ENCODE measurements at places on chromosomes 13 and 19.
A peak's percentile ranks its signal among the peaks of the same experiment; 100 is the strongest.

GRCh38 chr13:27006519-27007161, 165.0 kb downstream of the USP12 start:
- DNase-seq: no peak

DNA sequence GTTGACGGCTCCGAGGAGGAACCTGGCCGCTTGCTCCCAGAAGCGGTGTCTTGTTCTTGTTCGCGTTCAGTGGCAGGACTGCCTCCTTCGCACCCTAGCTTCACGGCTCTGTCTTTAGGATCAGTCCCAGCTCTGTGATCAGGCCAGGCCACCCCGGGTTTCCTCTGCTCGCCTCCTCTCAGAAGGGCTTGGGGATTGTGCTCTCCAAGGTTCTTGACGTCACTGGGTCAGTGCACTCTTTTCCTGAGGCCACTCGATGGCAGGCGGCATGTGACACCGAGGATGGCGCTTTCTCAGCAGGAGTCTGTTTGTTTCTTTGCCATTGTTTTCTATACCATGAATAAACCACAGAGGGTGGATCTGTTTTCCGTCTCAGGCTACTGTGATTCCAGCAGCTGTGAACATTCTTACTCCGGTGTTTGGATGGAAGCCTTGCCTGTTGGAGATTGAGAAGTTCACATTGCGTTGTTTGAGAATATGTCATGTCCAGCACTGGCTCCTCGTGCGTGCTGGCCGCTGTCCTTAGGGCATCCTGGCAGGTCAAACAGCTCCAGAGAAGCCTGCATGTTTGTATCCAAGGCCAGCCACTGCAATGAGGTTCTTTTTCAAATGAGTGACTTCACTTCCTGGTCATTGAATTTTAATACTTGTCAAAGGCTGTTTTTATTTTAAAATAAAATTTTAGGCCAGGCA, 44.5 kb downstream of the SLC7A9 start:
- no peak for DNase-seq

DNA sequence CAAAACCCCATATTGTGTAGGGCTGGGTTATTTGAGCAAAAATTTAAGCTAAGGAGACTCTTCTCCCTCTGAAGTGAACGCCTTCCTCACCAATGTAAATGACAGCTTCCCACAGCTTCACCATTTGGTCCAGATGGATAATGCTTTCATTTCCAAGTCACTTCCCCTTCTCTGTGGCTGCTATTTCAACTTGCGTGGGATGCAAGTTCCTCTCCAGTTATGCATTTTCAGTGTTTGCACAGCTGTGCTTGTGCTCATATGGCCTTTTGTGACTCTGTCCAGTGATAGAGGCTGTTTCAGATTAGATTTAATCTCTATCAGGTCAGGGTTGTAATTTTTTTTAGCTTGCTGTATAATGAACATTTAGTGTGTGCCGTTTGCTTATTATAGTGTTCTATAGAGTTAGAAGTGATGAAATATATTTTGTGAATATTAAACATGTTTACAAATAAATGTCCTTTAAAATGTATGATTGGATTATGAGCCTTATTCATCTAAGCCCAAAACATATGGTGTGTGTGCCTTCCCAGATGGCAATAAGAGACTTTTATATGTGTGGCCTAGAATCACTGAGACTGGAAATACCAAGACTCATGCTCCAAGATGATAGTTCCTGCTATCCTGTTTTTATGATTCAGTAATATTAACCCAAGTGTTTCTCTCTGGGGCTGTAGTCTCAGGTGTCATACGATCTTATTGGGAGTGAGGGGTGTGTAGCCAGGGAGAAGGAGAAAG, 86.6 kb downstream of the TNFRSF19 start:
- DNase-seq: no peak

- DNase-seq: no peak
Measured at GRCh38 chr13:58889474-58889873, 1257.9 kb downstream of the PCDH17 start.

DNA sequence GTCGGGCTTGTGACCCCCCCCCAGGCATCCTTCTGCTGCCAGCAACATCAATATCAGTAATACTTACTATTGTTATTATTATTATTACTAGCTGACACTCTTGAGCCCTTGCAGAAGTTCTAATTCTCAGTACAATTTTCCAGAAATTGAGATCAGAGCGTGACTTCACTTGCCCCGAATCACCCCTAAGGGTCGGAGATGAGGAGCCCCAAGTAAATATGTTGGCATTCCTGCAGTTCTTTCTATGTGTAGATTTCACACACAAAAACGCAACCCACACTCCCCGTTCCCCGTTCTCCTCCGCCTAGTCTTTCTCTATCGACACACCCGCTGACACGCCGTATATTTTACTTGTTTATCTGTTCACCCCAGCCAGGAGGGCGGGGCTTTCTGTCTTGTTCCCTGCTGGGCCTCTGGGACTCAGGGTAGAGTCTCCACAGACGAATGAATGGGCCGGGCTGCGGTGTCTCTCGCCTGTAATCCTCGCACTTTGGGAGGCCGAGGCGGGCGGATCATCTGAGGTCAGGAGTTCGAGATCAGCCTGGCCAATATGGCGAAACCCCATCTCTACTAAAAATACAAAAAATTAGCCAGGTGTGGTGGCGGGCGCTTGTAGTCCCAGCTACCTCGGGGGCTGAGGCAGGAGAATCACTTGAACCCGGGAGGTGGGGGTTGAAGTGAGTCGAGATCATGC, 14.7 kb downstream of the TLE5 start:
- DNase-seq: no peak

- DNase-seq: no peak
Measured at GRCh38 chr19:51020988-51021651, 1.6 kb upstream of the KLK10 start.

DNA sequence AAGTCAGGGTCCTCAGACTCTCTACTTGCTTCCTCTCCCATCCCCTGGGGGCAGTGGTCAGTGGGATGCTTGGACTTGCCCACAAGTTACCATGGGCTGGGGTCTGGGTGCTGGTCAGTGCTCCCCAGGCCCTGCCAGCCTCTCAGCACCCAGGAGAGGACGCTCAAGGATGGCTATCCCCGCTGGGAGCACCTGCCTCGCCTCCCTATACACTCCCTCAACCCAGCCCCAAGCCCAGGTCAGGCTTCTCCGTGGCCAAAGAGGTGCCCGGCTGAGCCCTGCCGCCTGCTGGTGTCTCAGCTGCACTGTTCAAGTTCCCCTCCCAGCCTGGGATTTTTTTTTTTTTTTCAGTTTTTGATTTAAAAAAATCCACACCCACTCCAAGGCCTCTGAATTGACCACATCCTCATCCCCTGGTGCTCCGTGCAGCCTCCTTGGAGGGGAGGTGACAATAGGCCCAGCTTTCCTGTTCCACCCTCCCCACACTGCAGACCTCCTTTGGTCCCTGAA, 10.8 kb downstream of the F2RL3 start:
- DNase-seq: no peak

DNA sequence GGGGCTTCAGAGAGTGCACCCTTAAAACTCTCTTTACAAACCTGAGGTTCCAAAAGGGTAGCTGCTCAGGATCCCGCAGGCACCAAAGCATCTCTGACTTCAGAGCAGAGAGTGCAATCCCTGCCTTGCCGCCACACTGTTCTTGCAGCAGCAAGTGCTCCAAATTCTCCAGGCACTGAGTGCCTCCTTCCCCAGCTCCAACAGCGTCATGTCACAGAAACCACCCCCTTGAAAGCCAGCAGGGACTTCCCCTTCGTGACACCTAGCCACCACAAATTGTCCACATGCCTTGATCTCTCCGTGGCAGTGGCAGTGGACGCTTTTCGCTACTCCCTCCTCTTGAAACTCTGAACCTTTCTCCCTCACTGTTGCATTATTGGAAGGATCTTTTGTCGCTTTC, 39.9 kb downstream of the MBNL2 start:
- DNase-seq: no peak

DNA sequence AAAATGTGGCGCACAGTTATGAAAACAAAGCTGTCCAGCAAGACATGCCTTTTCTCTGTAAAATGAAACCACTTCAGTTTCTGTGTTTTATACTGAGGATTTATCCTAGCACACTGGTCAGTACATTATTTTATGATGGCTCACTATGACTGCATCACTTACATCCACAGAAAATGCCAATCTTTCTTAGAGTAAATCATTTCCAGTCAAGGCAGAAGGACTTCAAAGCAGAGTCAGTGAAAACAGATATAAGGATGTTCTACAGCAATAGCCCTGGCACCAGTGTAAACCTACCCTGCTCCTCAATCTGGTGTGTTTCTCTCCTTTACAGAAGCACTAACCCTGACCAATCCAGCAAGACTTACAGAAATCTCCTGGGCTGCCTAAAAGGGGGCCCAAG, 473.5 kb downstream of the GPC6 start:
- no peak for DNase-seq

- DNase-seq: no peak
Measured at GRCh38 chr13:23889615-23890607, 711 bp upstream of the MIPEP start.

- DNase-seq: peak; percentile 17
Measured at GRCh38 chr13:50843257-50844083, at the start of gene DLEU7. Gene DLEU7, minus strand, starts transcription at chr13:50843692. Its CDS starts 46 bp downstream, at chr13:50843646.

- no peak for DNase-seq
Measured at GRCh38 chr19:38932425-38933179, 1.9 kb downstream of the MRPS12 start.

DNA sequence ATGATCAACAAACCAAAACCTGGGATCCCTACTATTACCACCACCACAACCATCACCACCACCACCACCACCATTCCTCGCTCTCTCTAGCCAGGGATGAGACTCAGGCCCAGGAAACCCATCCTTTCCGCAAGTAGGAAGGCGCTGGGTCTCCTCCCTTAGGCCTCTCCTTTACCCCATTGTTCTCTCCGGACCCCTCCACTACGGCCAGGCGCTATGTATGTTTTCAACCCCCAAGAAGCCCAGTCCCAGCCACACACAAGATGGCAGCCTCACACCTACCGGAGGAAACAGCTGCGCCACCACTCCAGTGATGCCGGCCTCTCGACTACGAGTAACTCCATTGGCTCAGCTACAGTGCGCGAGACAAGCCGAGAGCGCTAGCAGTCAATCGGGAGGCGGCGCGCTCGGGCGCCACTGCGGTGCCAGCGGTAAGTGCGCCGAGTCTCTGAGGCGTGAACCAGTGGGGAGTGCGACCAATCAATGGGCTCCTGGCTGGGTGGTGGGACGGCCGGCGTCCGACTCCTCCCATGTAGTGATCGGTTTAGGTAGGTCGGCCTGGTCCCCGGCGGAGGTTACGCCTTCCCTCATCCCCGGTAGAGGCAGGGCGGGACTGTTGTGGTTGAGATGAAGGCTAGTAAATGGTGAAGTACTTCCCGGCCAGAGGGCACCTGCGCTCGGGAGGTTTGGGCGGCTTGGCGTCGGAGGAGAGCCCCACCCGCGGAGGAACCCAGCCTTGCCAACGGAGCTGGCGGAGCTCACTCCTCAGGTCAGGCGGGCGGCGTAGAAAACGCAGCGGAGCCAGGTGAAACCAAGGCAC, at the start of the genes CAB39L and SETDB2:
TSS of gene CAB39L (minus strand) at position 361 of the 820 bp plus-strand sequence. CDS start 61,154 bp downstream, outside the sequence.
TSS of gene SETDB2 (plus strand) at position 571 of the 820 bp plus-strand sequence. CDS start 7,620 bp downstream, outside the sequence.
- DNase-seq: peak; percentile 96

DNA sequence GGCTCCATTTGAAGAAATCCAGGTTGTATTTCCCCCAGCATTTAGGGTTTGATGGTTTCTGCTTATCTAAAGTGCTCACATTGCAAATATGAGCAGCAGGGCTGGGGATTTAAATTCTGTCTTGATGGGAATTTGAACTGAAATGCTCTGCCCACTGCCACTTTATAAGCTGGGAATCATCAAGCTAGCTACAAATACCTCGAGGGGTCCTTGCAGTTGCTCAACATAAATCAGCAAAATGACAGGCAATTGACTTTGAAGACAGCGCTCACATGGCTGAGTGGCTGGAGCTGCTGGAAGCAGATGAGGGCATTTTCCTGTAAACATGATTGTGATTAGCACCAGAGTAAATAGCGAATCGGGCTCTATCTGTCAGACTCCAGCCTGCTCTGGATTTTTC, 39.4 kb upstream of the MEDAG start:
- no peak for DNase-seq

DNA sequence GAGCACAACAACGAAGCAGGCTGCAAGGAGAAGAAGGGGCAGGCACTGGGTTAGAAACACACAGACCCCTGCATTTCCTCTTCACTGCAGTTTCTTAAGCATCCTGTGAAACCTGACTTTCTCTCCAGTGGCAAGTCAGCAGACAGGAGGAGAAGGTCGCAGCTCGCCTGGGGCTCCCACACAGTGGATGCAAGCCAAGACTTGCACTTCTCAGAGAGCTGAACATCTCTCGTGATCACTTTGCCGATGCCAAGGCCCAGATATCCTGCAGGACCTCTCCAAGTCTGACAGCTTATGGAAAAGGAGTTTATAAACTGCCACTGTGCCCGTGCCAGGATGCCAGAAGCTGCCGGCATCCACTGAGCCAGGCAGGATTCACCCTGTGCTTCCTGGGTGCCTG, 18.4 kb downstream of the TMEM272 start:
- no peak for DNase-seq

DNA sequence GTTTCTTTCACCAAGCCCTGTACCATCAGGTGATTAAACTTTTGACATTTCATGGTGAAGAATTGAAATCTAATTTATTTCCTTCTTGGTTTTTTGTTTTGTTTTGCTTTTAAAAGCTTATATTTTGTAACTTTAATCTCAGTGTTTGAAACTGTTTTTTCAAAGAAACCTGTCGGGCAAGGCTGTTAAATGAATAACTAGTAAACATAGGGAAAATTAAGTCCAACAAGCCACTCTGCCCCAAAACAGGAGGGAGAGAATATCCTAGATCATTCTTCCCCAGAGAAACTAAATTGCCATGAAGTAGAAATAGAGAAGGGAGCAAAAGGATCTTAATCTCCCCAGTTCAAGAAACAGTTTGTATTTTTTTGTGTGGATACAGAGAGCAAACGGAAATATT, 98.2 kb downstream of the FREM2 start:
- no peak for DNase-seq

All from iPS DF 19.7 (cell line).